Ovary (tissue), 10 donors: ENCODE measurements at places on chromosomes 11 and 22. TPM values are rescaled to one million over a fixed set of nuclear protein-coding genes. Genes with fewer than 3 reads are reported as not detected.

GRCh38 chr11:46504817-46505613 is 88.8 kb downstream of the AMBRA1 start:
- DNase-seq = no peak

DNA sequence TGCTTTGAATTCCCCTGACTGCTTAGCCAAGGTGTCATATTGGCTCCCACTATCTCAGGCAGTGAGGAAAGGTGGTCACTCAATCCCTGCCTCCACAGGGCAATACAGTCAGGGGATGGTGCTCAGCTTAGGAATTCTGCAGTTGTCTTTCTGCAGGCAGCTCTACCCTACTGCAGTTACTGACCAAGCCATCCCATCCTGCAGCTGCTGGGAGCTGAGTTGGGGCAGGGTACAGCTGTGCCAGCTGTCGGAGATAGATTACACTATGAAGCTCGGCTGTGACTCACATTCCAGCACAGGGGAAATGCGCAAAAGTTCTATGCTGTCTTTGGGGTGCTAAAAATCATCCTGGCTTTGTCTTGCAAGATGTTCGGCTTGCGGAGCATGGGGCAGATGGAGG is 4.4 kb upstream of the DAGLA start:
- no peak for DNase-seq

- DNase-seq = no peak
These were observed 261.2 kb downstream of the CADM1 start for GRCh38 chr11:115242982-115243381.

- DNase-seq = no peak
These were observed 25.3 kb upstream of the PATE1 start for GRCh38 chr11:125720781-125721180.

DNA sequence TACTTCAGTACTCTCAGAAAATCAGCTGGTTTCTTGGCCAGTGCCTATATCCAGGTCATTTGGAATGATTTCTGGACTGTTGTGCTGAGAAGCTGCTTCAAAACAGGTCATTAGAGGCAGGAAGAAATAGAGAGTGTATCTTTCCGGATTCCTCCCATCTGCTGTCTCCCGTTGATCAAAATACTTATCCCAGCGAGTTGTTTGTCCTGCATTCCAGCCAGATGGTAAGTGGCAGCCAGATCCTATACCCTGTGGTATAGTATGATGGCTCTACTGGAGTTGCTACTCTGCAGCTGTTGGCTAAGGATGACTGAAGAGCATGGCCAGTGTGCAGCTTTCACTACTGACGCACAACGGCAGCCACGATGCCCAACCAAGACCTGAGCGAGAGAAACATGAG is 560.9 kb upstream of the ANO5 start:
- no peak for DNase-seq

GRCh38 chr22:30680991-30681770 is 13.5 kb upstream of the OSBP2 start:
- DNase-seq = no peak

- no peak for DNase-seq
These were observed 71.9 kb downstream of the NFAM1 start for GRCh38 chr22:42360348-42360747.

- DNase-seq = no peak
These were observed 593.6 kb downstream of the CNTN5 start for GRCh38 chr11:99614352-99614751.

- DNase-seq = no peak
These were observed 537.9 kb downstream of the NTM start for GRCh38 chr11:131908316-131908715.

- no peak for DNase-seq
These were observed 34.3 kb downstream of the CYB5R2 start for GRCh38 chr11:7638710-7639642.

- DNase-seq = no peak
These were observed 1.9 kb upstream of the OR52E4 start for GRCh38 chr11:5878564-5878963.

GRCh38 chr11:16880184-16880801 is 133.9 kb downstream of the PLEKHA7 start:
- DNase-seq = no peak

DNA sequence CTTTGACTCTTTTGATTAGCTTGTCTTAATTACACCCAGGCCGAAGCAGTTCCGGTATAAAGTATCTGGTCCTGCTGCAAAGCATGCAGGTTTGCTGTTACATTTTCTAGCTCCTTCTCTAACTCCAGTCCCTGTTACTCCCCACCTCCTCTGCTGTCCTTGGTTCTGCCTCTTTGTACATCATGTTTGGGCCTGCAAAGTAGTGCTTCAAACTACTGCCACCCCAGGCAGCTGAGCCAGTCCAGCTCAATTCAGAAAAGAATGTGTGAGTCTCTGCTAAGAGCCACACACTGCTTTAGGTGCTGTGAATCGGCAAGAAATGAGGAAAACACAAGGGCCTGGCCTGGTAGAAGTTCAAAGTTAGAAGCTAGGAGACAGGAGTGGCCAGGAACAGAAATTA is 136.0 kb downstream of the SERGEF start:
- DNase-seq = no peak

- DNase-seq = no peak
These were observed 6.1 kb downstream of the RHOD start for GRCh38 chr11:67062526-67063373.

DNA sequence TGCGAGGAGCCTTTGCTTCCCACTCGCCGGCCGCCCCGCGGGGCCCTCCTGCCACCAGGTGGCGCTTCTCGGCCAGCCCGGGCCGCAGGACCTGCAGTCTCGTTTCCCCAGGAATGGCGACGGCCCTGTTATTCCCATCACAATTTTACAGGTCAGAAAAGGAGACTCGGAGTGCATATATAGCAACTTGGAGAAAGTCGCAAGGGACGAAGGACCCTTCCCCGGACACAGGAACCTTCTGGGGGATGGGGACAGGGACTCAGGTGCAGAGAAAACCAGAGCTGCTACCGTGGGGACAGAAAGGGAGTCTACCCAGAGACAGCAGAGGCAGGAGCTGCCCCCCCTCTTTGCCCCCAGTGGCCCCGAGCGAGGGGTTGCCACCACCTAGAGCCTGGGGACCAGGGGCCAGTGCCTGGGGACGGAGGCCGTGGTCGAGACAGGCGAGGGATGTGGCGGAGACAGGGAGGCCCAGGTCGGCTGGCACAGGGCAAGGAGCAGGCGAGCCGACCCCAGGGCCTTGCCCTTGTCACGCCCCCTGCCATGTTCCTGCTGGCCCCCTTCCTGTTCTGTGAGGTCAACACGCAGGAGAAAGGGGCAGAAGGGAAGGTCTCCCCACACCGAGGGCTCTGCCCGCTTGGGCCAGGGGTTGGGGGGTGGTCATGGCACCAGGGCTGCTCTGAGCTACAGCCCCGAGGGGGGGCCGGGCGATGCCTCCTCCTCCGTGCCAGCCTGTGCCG is 3.5 kb upstream of the KRTAP5-6 start:
- DNase-seq = peak; percentile 75

- no peak for DNase-seq
These were observed 3.8 kb downstream of the MAPK8IP2 start for GRCh38 chr22:50604256-50605001.

GRCh38 chr11:66015936-66016792 is 4.4 kb downstream of the CST6 start:
- DNase-seq = no peak

DNA sequence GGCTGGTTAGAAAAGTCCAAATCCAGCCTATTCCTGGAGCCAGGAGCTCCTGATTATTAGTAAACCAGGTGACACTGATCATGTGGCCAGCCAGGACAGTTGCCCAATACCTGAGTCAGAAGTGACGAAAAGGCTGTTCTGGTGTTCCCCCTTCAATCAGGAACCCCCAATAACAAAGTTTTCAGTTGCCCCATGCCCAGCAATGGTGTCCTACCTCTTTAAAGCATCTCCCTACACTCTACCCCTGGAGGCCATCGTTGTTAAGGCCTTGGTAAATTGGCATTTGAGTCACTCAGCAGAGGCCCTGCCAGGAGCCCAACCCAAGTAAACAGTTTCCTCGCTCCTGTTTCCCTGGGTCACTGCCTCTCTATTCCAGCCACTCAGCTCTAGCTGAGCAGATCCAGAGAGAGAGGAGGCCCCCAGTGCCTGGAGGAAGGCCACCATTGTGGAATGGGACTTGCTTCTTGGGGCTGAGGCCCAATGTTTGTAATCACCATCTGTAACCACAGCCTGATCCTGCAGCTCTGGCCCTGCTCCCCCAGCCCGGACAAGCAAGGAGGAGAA is 25.0 kb downstream of the ARHGAP1 start:
- no peak for DNase-seq

DNA sequence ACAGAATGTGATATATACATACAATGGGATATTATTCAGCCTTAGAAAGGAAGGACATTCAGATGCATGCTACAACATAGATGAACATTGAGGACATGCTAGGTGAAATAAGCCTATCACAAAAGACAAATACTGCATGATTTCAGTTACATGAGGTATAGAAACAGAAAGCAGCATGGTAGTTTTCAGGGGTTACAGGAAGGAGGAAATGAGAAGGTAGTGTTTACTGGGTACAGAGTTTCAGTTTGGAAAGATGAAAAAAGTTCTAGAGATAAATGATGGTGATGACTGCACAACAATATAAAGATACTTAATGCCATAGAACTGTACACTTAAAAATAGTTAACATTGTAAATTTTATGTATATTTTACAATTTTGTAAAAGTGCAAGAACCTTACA is 266.7 kb upstream of the C11orf87 start:
- no peak for DNase-seq

SRSF8 gene
- total RNA-seq = 58.8 TPM

NXPE1 gene
- 1.0 TPM for total RNA-seq

PLXNB2 gene
- total RNA-seq = 121 TPM

SSTR3 gene
- total RNA-seq = 1.7 TPM

APOA4 gene
- total RNA-seq = not detected

CASP5 gene
- total RNA-seq = not detected

PANX3 gene
- not detected for total RNA-seq

PTGDR2 gene
- total RNA-seq = not detected

FGF3 gene
- not detected for total RNA-seq
